IPS DF 6.9 (cell line): ENCODE measurements at places on chromosomes 12 and 14.

GRCh38 chr14:51331486-51332367 is 91.7 kb downstream of the TMX1 start:
- no peak for DNase-seq
- no peak overlapping the region for H3K4me3 ChIP-seq
- no peaks in the 10 kb centered on the region for H3K27me3 ChIP-seq
- no peak overlapping the region for H3K27ac ChIP-seq
- no peaks in the 10 kb centered on the region for H3K4me1 ChIP-seq

DNA sequence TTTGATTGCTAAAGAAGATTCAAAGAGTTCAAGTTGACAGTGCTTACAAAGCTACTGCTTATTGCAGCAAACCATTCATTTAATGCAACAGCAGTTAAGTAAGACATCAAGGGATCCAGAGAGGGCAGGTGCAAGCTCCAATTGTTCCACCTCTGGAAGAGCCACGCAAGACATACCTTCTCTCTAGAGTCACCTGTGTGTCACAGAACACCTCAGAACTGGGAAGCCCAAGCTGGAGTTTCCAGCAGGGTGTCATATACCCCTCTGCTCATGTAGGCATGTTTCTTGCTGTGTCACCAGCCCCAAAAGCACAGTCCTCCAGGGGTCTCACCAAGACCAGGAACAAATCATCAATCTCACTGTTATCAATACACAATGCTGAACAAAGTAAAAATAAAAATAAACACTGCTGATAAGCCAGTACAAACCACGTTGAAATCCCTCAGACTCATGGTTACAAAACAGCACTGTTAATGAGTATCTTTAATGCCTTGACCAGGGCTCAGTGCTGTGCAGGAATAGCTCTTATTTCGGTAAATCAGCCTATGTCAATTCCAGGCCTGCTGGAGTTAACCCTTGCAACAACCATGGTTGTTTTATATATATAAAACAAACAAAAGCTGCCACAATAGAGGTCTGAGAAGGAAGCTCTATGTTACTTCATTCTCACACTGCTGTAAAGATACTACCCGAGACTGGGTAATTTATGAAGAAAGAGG is 37.4 kb upstream of the BATF start:
- DNase-seq = no peak
- no peaks in the 10 kb centered on the region for H3K27me3 ChIP-seq
- no peak overlapping the region for H3K27ac ChIP-seq
- no peak overlapping the region for H3K4me3 ChIP-seq

DNA sequence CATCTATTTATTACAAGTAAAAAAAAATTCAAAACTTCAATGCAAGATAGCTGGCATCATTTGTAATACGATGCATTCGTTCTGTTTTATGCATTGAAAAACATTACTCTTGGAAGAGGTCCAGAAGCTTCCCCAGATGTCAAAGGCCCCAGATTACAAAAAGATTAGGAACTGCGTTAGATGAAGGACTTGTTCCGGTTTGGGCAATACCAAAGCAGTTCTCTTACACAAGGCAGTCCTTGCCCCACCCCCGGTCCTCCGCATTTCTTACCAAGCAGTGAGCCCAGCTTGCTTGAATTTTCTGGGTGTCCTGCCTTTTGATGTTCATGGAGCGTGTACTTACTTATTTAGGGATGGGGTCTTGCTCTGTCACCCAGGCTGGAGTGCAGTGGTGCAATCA is 4.8 kb upstream of the HVCN1 start:
- H3K27me3 ChIP-seq = no peaks in the 10 kb centered on the region
- peaks cover 2% of the 10 kb centered on the region; the same call in 1 of the 2 replicates for H3K4me1 ChIP-seq
- H3K4me3 ChIP-seq = no peak overlapping the region

GRCh38 chr14:86013641-86014040 is 483.7 kb downstream of the FLRT2 start:
- no peak for DNase-seq
- H3K4me1 ChIP-seq = no peaks in the 10 kb centered on the region
- H3K36me3 ChIP-seq = no peaks in the 10 kb centered on the region
- H3K27me3 ChIP-seq = no peaks in the 10 kb centered on the region
- no peak overlapping the region for H3K27ac ChIP-seq
- H3K4me3 ChIP-seq = no peak overlapping the region

DNA sequence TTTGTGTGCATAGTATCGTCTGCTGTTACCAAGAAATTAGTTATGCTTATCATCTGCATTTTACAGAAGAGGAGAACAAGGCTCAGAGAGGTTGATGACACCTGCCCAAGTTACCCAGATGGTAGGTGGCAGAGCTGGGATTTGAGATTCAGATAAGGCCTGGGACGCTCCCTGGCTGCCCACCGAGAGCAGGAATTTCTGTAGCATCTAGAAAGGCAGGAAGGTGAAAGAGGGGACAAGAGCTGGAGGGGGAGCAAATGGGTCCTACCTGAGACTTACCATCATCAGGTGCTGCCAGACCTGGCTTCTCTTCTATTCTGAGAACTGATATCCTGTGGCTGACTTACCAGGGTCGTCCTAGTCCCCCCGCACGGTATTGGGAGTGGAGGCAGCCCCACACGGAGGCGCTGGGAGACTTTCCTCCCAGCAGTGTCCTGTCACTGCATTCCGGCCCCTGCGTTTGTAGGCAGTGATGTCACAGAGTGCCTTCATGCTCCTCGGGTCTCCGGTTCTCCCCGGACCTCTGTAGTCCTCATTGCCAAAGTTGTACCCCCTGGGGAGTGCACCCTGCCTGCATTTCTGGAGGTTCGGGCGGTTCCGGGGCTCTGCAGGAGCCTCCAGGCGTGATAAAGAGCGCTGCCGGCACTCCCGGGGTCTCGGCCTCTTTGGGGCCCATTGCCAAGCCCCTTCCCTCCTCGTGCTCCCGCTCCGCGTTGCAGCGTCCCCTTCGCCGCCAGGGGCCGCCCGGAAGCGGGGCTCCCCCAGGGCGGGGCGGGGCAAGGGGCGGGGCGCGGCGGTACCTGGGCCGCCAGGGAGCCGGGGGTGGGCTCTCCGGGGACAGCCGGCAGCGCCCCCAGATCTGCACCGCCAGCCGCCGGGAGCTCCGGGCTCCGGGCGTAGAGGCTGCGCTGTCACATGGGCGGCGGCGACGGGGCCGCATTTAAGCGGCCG is at the start of gene CABP1:
TSS of gene CABP1 (plus strand) at position 856 of the 951 bp plus-strand sequence. CDS start at position 916, 60 bp downstream.
- H3K4me3 ChIP-seq = peak within 1 kb of the TSS; percentile 75
- peaks cover 5% of the 10 kb centered on the region for H3K4me1 ChIP-seq
- no peaks in the 10 kb centered on the region for H3K36me3 ChIP-seq
- no peak for DNase-seq
- H3K27ac ChIP-seq = no peak within 1 kb of the TSS
- H3K27me3 ChIP-seq = peaks cover 4% of the 10 kb centered on the region; the same call in 1 of the 2 replicates

DNA sequence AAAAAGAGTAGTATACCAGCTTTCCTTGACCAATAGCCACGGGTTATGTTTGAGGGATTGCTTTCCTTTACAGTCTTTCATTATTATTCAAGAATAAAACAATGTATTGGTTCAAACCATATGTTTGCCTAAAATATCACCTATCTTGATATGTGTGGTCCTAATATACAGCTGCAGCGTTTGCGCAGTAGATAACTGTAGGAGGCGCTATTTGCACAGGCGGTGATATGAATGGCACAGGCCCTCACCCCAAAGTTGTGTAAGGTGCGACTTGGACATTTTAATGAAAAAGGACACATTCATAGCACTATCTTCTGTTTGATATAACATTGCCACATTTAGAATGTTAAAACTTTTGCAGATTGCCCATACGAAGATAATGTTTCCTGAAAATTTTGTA is 298.4 kb downstream of the TRHDE start:
- H3K27me3 ChIP-seq = no peaks in the 10 kb centered on the region
- H3K27ac ChIP-seq = no peak overlapping the region
- no peaks in the 10 kb centered on the region for H3K4me1 ChIP-seq
- peak; percentile 48 for DNase-seq
- H3K4me3 ChIP-seq = no peak overlapping the region

GRCh38 chr12:15919418-15919817 is 8.3 kb downstream of the DERA start:
- H3K27me3 ChIP-seq = no peaks in the 10 kb centered on the region
- no peak for DNase-seq
- no peak overlapping the region for H3K27ac ChIP-seq
- no peaks in the 10 kb centered on the region for H3K36me3 ChIP-seq

- no peaks in the 10 kb centered on the region for H3K36me3 ChIP-seq
- no peak overlapping the region for H3K27ac ChIP-seq
- no peaks in the 10 kb centered on the region for H3K27me3 ChIP-seq
- no peak for DNase-seq
- no peak overlapping the region for H3K4me3 ChIP-seq
- no peaks in the 10 kb centered on the region for H3K4me1 ChIP-seq
Observed at GRCh38 chr14:52286661-52287649, 19.5 kb downstream of the PTGDR start.

GRCh38 chr12:14396071-14396470 is 30.6 kb downstream of the ATF7IP start:
- DNase-seq = no peak
- H3K27ac ChIP-seq = no peak overlapping the region
- H3K36me3 ChIP-seq = no peaks in the 10 kb centered on the region
- H3K4me1 ChIP-seq = peaks cover 4% of the 10 kb centered on the region; the same call in 1 of the 2 replicates

GRCh38 chr12:81360916-81361315 is 283.0 kb downstream of the ACSS3 start:
- H3K4me1 ChIP-seq = no peaks in the 10 kb centered on the region
- no peak overlapping the region for H3K27ac ChIP-seq
- H3K27me3 ChIP-seq = no peaks in the 10 kb centered on the region
- no peak overlapping the region for H3K4me3 ChIP-seq

GRCh38 chr12:78407722-78408121 is 456.9 kb upstream of the SYT1 start:
- H3K27me3 ChIP-seq = no peaks in the 10 kb centered on the region
- H3K4me1 ChIP-seq = peaks cover 2% of the 10 kb centered on the region; the same call in 1 of the 2 replicates
- H3K36me3 ChIP-seq = no peaks in the 10 kb centered on the region
- DNase-seq = no peak
- no peak overlapping the region for H3K4me3 ChIP-seq

DNA sequence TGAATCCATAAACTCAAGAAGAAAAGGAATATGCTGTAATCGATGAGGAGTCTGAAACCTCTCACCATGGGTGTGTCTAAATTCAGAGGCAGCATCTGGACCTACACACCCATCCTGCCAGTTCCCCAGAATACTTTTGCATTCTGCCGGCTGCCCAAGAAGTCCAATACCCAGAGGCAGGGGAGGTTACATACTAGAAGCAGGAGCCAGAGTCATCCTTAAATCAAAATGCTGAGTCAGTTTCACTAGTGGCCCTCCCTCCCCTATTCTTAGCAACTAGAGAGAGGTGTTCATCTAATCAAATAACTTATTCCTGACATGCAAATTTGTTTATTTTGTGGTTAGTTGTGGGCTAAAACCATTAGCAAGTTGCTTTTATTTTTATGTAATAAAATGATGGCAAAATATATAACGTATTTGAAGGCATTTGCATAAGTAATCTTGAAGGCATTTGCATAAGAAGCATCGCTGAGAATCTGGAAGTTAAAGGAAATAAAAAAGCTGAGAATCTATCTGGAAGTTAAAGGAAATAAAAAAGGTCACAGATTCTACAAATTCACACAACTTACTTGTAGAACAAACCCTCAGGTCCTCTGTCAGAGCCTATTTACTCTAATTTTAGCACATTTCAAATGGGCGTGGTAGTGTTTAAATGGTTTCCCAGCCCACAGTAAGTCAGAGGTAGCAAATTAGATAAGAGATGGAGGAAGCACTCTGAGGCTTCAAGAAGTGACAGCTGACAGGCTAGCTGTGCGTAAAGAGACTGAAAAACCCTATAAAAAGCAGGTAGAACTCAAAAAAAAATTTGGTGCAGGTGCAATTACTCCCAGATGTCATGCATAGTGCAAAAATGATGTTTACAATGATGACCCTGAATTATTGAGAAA is 7.8 kb downstream of the BHLHE41 start:
- H3K4me3 ChIP-seq = no peak overlapping the region
- peaks cover 17% of the 10 kb centered on the region for H3K27me3 ChIP-seq
- H3K4me1 ChIP-seq = peaks cover 2% of the 10 kb centered on the region; the same call in 1 of the 2 replicates
- DNase-seq = no peak
- no peaks in the 10 kb centered on the region for H3K36me3 ChIP-seq

DNA sequence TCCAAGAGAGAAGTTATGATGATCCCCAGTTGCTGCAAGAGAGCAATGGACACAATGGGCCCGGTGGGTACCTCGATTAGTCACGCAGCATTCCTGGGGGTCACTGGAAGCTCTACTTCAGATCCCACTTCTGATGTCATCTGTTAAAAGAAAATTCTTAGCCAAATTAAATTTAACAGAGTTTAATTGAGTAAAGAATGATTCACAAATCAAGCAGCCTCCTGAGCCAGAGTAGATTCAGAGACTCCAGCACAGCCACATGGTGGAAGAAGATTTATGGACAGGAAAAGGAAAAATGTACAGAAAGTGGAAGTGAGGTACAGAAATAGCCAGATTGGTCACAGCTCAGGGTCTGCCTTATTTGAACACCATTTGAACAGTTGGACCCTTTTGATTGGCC is 107.5 kb downstream of the SPTSSA start:
- no peak overlapping the region for H3K4me3 ChIP-seq
- no peaks in the 10 kb centered on the region for H3K4me1 ChIP-seq
- no peaks in the 10 kb centered on the region for H3K27me3 ChIP-seq
- no peak overlapping the region for H3K27ac ChIP-seq

GRCh38 chr14:100165376-100165775 is 5.9 kb upstream of the DEGS2 start:
- H3K27ac ChIP-seq = no peak overlapping the region
- H3K36me3 ChIP-seq = no peaks in the 10 kb centered on the region
- no peaks in the 10 kb centered on the region for H3K4me1 ChIP-seq
- H3K27me3 ChIP-seq = peaks cover 8% of the 10 kb centered on the region
- DNase-seq = no peak

DNA sequence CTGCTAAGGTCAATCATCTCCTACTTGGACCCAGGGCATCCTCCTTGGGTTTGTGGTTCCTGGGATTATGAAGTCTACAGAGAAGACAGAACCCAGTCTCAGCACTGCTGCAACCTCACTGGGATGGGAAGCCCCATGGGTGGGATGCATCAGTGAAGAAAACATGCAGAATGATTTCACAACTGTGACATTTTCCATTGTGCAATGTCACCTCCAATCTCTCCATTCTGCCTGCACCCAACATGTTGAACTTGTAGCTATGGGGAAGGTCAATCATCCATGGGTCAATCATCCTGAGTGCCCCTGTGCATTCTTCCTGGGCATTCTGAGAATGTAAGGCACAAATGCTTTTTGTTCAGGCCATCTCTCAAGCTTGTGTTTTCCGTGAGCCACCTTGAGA is 1004.4 kb upstream of the TMEM132C start:
- no peak overlapping the region for H3K27ac ChIP-seq
- DNase-seq = no peak
- no peaks in the 10 kb centered on the region for H3K36me3 ChIP-seq
- no peaks in the 10 kb centered on the region for H3K4me1 ChIP-seq

DNA sequence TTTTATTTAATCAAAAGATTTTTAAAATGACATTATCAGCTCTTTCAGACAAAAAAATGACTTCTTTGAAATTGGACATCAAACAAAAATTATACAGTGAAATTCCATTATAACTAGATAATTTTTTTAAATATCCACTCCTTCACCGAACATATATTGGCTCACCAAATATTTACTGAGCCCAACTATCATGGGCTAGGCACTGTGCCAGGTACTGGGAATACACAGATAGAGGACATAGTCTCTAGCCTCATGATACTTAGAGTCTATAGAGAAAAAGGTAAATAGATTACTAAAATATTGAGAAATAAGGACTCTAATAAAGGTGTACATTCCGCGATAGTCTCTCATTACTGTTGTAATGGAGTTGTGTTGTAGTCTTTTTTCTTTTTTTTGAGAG is 219.9 kb downstream of the SEC23A start:
- H3K4me3 ChIP-seq = no peak overlapping the region
- no peaks in the 10 kb centered on the region for H3K36me3 ChIP-seq
- no peak for DNase-seq
- no peaks in the 10 kb centered on the region for H3K4me1 ChIP-seq
